ENCODE measurements at places on chromosomes 3 and 15.

DNA sequence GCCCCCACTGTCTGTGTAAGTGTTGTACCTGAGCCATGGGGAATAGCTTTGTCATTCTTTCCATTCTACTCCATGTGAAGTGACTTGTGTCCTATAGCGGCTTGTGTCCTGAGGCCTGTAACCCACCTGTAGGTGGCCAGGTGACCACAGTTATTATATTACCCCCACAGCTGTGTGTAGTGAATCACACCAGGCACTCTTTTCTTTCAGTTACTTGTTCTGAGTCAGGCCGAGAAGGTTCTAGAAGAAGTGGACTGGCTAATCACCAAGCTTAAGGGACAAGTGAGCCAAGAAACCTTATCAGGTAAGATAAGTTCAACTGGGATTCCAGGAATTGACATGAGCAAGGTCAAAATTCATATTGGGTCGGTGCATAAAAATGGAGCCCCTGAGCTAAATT, 29.2 kb downstream of the POLG start:
- DNase-seq: no peak

GRCh38 chr15:64950888-64951287, 38.8 kb downstream of the SPG21 start:
- DNase-seq: no peak

GRCh38 chr3:30914696-30915095, 20.2 kb upstream of the GADL1 start:
- no peak for DNase-seq

- no peak for DNase-seq
Measured at GRCh38 chr15:31300981-31301672, 25.5 kb upstream of the KLF13 start.

- DNase-seq: no peak
Measured at GRCh38 chr15:36948982-36949381, 151.4 kb downstream of the MEIS2 start.

GRCh38 chr3:177633671-177634207, 436.5 kb upstream of the TBL1XR1 start:
- DNase-seq: no peak

DNA sequence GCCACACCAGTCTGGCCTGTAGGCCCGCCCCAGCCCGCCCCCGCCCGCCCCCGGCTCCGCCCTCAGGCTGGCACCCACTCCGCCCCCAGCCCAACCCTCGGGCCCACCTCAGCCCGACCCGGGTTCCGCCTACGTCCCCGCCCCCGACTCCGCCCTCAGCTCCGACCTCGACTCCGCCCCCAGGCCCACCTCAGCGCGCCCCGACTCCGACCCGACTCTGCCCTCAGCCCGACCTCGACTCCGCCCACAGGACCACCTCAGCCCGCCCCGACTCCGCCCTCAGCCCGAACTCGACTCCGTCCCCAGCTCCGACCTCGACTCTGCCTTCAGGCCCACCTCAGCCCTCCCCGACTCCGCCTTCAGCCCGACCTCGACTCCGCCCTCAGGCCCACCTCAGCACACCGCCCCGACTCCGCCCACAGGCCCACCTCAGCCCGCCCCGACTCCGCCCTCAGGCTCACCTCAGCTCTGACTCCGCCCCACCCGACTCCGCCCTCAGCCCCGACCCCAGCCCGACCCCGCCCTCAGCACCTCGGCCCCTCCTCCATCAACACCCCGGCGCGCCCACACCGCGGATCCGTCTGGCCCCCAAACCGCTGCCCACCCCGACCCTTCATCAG, at the start of gene RAB43:
Gene RAB43, minus strand, starts transcription at position 13 of the 620 bp plus-strand sequence. CDS start 315 bp downstream, outside the sequence.
- DNase-seq: peak; percentile 16

GRCh38 chr3:88742106-88742505, 365.3 kb upstream of the EPHA3 start:
- no peak for DNase-seq

DNA sequence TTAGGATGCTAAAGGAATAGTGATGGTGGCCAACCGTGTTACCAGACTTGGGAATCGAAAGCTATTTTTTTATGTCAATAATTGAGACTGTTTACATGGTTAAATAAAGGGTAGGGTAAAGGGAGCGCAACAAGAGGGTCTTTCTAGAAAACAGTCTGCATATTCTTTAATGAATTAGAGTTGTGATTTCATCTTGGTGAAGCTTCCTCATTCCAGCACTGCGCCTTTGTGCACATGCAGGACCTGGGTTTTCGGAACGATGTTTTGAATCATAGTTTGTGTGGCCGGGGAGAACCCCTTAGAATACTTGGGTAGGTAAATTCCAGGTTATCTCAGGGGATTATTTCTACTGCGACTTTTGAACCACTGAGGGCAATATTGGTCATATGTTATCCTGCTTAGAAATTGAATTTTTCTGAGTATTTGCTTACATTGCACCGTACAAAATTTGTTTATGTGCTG, 1.3 kb downstream of the PIK3CA start:
- DNase-seq: no peak

DNA sequence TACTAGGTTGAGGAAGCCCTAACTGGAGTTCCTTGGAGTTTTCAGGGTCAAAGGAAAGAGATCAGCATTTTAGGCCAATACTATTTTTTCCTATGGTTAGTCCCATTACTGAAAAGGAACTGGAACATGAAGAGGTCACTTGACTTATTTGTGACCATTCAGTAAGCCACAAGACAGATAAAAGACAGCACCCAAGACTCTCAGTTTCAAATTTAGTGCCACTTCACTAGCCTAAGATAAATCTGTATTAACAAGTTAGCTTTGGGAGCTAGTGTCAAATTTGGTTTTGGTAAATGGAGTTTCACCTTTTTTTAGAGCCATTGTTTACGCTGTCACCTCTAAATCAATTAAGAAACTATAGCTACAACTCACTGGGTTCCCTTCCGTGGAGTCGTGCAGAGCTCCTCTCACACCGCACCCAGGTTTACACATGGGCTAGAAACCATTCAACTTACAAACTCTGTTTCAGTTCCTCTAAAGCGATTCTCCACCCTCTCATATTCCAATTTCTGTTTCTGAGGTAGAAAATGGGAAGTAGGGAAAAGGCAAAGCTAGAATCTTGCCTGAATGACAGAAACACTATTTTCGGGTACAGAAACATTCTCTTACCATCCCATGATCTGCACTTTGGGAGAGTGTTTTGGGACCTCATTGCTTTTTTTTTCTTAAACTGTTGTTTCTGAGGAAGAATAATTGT, 14.4 kb downstream of the CCDC32 start:
- no peak for DNase-seq

DNA sequence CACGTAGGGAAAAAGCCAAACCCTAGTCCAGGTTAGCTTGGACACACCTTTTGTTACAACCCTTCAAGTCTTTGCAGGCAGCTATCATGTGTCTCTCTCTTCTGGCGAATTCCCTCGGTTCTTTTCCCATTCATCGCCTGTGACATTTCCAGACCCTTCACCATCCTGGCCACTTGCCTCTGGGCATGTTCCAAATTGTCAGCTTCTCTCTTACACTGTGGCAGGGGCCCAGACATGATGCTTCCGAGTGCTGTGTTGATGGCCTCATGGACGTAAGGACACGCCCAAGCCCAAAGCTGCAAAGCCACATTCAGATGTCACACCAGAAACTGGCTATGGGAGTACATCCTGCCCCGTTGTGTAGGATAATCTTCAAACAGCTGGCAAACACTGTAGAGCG, 58.5 kb downstream of the ISG20 start:
- no peak for DNase-seq

GRCh38 chr3:45555086-45555591, 39.4 kb upstream of the LIMD1 start:
- no peak for DNase-seq

GRCh38 chr15:42031198-42031915, 10.5 kb upstream of the PLA2G4E start:
- no peak for DNase-seq

DNA sequence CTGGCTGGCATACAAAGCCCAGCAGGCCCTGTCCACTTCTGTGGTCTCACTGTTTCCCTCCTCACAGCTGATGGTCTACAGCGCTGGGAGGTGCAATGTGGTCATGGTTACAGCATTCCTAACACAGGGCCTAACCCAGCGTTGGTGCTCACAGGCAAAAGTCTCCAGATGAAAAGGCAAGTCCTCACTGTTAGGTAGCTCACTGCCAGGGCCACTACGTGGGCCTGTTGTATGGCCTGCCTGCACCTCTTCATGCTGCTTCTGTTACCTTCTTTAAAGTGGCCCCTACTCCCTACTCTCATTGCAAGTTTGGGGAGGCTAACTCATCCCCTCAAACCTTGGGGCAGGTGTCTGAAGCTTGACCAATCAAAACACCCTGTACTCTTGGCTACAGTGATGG, 31.3 kb downstream of the CCDC13 start:
- no peak for DNase-seq

DNA sequence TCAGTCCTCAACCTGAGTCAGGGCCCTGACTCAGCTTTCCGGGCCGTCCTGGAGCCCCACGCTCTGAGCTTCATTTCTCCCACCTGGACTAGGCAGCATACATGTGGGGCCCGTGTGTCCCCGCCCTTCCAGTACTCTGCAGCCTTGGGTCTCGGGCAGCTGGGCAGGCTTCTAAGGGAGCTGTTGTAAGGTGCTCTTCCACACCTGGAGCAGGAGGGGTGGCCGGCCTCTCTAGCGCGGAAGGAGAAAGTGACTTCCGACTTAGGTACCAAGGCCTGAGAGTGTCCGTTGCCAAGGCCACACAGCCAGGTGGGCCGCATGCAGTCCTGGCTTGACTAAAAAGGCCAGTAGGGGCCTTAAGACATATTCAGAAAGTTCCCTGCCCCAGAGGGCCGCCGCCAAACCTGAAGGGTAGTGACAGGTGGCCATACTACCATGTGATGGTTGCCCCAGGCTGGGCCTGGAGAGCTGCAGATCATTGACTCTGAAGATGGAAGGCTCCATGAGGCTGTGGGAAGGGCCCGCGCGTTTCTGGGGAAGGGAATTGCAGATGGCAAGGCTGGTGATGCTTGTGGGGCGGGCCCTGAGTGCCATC, 9.4 kb upstream of the SEMA3B start:
- DNase-seq: no peak

DNA sequence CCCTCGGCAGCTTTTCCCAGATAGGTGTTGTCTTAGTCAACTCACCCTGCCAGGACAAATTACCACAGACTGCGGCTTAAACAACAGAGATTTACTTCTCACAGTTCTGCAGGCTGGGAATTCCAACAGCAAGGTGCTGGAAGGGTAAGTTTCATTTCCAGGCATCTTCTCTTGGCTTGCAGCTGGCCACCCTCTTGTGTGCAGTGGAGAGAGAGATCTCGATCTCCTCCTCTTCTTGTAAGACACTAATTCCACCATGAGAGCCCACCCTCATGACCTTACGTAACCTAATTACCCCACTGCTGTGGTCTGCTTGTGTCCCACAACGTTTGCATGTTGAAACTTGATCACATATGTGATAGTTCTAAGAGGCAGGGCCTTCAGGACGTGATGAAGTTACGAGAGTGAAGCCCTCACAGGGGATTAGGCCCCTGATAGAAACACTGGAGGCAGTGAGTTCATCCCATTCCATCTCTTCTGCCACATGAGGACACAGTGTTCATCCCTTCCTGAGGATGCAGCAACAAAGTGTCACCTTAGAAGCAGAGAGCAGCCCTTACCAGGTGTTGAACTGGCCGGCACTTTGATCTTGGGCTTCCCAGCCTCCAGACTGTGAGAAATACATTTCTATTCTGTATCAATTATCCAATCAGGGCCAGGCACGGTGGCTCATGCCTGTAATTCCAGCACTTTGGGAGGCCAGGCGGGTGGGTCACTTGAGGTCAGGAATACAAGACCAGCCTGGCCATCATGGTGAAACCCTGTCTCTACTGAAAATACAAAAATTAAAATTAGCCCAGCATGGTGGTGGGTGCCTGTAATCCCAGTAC, 247.7 kb downstream of the PLCL2 start:
- no peak for DNase-seq

- no peak for DNase-seq
Measured at GRCh38 chr3:183261151-183261724, 8.2 kb downstream of the B3GNT5 start.

DNA sequence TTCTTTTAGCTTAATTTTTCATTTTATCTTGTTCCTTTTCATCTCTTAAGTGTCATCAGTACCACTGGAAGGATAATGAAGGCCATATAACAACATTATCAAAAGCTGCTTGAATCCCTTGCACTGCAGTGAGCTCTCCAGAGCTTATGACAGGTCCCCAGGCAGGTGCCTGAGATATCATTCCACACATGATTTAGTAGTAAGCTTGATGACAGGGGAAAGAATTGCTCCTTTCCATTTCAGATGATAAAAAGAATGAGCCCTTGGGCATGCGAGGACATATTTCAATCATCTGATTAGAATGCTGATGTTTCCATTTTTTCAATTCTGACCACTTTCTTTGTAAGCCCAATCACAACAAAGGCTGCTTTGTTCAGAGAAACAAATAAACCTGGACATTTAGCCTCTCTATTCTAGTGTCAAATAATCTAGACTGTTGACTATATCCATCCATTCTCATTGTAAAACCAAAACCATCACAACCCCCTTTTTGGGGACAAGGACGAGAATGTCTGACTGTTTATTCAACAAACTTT, 567.8 kb downstream of the IGSF11 start:
- DNase-seq: no peak

GRCh38 chr3:52422669-52423068, 22.2 kb downstream of the SEMA3G start:
- no peak for DNase-seq

- no peak for DNase-seq
Measured at GRCh38 chr15:68271854-68272471, 5.6 kb upstream of the FEM1B start.

- DNase-seq: no peak
Measured at GRCh38 chr3:1752205-1752604, 346.5 kb upstream of the CNTN4 start.

DNA sequence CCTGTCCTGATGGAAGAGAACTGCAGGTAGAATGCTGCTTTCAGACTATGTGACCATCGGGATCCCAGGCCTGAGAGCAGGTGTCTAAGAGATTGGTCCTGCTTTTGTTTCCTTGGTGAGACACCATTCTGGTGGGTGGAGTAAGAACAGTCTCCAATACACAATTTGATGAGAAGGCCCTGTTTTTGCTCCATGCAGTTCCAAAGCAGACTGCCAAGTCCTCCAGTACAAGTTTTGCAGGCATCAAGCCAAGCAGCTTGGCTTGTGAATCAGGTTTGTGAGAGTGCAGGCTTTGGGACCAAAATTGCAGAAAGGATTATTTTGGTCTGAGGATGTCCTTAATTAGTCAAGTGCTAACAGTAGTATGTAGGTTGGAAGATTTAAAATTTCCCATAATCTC, 381.6 kb downstream of the FOXP1 start:
- no peak for DNase-seq

GRCh38 chr3:126525853-126526667, 2.1 kb downstream of the CHST13 start:
- DNase-seq: no peak

DNA sequence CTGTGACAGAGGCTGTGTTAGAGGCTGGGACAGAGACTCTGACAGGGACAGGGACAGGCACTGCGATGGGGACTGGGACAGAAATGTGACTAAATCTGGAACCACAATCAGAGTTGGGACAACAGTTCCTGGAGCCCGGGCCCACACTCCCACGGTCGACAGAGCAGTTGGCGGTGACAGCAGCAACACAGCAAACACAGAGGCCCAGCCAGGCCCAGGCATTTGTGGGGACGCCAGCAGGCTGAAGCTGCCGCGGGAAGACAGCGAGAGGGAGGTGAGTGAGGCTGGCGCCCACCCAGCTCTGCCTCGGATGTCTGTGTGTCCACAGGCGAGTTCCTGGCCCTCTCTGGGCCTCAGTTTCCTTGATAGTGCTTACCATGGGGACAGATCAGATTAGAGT, 9.3 kb upstream of the HCN4 start:
- DNase-seq: no peak

Data from NCI-H446 (cell line).